ENCODE measurements at places on chromosomes 16 and 17.

- no peak for DNase-seq
These were observed 19.9 kb downstream of the IGFBP4 start for GRCh38 chr17:40463122-40463550.

DNA sequence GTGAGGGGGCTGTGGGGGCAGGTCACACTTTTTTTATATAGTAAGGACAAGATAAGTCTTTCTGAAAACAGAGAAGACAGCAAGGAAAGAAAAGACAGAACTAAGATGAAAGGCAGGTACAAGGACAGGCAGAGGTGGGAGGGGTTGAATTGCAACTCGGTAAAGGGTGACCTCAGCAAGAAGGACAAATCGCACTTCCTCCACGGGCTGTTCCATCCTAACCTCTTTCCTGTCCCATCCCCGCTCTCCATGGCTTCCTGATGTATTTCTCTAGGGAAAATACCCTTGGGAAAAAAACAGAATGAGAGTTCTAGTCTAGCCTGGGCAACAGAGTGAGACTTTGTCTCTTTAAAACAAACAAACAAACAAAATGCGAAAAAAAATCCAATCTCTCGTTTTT is 57.3 kb downstream of the ARHGAP17 start:
- no peak for DNase-seq

GRCh38 chr17:44112284-44113280 is 10.9 kb downstream of the HDAC5 start:
- DNase-seq: no peak

GRCh38 chr17:41539979-41540701 is 12.0 kb upstream of the KRT19 start:
- DNase-seq: no peak

GRCh38 chr17:35022536-35023063 is 40.9 kb downstream of the RFFL start:
- peak; percentile 66 for DNase-seq

DNA sequence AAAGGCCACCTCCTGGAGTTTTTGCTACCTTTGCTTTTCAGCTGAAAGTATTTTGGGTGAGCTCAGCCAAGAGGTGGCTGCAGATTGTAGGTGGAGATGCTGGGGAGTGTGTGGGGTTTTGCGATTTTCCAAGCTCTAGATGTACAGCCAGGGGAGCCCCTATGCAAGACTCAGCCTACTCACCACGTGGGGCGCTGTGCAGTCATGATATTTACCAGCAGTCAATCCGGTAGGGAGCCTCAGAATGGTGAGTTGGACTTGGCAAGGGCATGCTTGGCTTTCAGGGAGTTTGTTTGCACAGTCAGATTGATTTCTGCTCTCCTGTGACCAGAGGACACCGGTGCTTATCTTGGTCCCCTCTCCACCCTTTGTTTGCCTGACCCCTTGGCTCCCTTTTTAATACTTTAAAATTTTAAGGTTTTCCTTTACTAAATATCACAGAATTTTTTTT is 175.3 kb downstream of the UTP18 start:
- DNase-seq: no peak

DNA sequence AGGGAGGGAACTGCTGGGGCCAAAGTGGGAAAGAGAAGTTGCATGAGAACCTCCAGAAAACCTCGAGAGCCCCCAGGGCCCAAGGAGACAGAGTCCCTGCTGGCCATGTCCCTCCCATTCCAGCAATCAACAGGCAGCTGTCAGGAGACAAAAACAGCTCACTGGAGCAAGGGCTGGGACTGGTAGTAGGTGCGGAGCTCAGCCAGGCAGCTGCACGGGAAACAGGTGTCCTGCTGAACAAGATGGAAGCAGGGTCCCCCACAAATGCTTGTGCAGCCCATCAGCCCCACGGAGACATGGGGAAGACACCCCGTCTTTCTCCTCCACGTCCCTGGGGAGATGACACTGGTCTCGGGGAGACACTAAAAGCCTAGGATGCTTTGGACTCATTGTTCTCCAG is 34.5 kb downstream of the SDK2 start:
- DNase-seq: no peak

DNA sequence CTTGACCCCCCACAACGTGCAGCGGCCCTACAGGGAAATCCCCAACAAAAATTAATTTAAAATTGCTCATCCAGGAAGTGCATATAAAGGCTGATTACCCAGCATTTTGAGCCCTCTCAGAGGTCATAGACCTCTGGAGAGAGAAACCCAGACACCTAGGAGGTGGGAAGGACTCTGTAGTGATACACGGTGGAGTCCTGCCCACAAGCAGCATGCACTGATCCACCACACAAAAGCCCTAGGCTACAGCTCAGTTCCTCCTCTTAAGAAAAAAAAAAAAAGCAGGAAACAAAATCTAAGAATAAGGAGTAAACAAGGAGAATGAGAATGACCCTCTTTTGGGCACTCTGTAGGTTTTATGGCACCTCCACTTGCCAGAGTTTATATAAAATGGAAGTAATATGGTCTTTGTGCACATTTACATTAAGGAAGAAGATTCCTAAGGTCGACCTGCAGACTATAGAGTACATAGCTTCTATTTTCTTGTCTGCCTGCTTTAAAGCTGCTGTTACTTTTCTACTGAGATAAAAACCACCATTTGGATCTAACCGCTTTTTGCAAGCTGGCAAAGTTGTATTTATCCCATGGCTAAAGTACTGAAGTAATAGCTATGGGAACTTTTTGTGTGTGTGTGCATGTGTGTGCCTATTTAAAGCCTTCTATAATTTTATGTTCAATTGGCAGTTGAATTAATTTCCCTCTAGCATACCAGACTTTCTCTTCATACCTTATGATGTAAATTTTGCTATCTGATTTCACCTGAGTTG is 46.9 kb downstream of the ACSM1 start:
- no peak for DNase-seq

DNA sequence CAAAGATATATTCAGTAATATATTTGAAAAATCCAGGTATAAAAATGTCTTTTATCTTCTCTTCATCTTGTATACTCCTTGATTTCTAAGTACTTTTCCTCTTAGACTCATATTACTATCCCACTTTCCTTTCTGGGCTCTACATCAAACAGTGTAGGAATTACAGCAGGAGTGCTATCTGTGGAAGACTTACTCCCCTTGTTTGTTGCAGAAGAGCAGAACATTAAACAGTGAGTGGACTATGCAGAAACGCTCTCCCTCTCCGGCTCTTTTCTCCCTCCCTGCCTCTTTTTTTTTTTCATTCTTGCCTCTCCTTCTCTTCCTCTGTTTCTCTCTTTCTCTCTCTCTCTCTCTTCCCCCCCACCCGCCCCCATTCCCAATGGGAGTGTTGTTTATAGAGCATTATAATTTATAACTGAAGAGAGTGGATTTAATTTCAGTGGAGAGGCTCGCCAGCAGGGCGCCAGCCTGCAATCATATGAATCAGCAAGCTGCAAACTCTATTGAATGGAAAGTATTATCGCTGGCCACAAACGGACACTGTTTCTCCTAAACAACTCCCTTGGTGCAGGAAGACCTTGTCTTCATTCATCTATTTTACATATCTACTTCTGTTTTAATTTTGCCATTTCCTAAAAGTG is 242.3 kb upstream of the TBX2 start:
- DNase-seq: no peak

GRCh38 chr17:66715076-66715675 is 119.7 kb upstream of the CACNG5 start:
- DNase-seq: no peak

DNA sequence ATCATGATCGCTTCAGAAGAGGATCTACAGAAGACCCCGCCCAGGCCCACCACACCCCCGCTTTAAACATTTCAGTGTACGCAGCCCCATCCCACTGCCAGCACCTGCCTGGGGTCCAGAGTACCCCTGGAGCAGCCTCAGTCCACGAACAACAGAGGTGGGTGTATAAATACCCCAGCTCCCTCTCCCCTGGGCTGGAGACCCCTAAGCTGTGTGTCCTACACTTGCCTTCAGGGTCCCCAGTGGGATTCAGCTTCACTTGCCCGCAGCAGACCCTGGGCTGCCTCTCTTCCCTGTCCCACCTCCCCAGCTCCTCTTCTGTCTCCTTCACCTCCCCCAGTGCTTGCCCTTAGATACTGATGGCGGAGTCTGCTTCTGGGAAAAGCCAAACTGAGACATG is 105.7 kb downstream of the RBFOX3 start:
- no peak for DNase-seq

- no peak for DNase-seq
These were observed 1.2 kb downstream of the CDT1 start for GRCh38 chr16:88804552-88805339.

DNA sequence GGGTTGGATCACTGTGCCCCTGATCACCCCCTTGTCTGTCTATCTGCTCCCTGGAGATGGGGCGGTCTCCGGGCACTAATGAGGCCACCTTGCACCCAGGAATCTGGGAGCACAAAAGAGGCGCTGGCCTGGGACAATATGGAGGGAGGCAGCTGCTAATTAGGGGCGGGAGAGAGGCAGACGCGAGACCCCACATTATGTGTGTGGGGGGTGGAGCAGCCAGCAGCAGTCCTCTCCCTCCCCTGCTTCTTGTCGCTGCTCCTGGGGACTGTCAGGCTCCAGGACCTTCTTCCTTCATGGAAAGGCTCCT is 324 bp upstream of the HCRT start:
- no peak for DNase-seq

- no peak for DNase-seq
These were observed 2.2 kb downstream of the TMEM235 start for GRCh38 chr17:78233678-78234077.

DNA sequence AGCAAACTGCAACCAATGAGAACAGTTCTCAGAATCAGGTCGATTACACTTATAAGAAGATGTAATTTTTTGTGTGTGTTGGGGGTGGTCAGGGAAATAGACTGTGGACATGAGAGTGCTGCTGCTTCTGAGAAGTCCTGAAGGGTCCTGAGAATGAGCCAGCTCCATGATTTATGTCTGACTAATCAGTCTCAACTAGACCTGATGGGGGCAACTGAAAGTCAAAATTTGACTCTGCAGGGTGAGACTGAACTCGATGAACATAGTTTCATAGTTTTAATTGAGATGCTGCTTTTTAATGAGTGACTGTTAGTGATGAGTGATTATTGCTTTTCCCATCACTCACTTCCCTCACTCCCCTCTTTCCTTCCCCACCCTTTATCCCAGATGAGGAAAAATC is 37.3 kb downstream of the SMARCE1 start:
- DNase-seq: no peak

Measured in stimulated activated CD4-positive, alpha-beta T cell treated with anti-CD3 and anti-CD28 coated beads, Interleukin-12 subunit alpha, Interleukin-12 subunit beta, amount 100 ng/mL, for 48 hours (primary cell).